ENCODE measurements at places on chromosomes 13 and 19.

- peak; percentile 26 for DNase-seq
Observed at GRCh38 chr19:1668486-1669270, 16.3 kb upstream of the TCF3 start.

GRCh38 chr19:30557212-30557611 is 185.0 kb downstream of the ZNF536 start:
- no peak for DNase-seq

GRCh38 chr13:113783200-113783881 is 24.3 kb downstream of the TMEM255B start:
- DNase-seq, result no peak

DNA sequence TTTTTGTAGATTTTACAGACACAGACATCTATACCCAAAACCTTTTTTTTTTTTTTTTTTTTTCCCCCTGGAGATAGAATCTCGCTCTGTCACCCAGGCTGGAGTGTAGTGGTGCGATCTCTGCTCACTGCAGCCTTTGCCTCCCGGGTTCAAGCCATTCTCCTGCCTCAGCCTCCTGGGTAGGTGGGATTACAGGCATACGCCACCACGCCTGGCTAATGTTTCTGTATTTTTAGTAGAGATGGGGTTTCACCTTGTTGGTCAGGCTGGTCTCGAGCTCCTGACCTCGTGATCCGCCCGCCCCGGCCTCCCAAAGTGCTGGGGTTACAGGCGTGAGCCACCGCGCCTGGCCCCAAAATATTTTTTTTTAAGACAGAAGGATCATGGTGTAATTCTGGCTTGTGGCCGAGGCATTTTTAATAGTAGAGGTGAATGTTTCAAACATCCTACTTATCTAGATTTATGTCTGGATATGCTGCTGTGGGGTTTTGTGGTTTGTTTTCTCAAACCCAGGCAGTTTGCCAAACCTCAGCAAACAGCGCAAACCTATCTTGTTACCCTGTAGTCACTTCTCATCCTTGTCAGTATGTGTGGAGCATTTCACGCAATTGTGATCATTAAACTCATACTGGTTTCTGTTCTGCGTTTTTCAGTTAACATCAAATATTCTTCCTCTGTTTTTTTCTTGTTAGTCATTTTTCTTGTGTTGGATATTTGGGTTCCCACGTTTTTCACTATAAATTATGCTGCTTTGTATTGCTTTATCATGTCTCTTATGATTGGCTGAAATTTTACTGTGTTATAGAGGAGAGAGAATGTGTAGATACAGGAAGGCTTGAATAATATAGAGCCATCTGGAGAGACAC is 36.2 kb upstream of the GARRE1 start:
- peak; percentile 95 for DNase-seq

GRCh38 chr19:4233282-4233853 is 4.0 kb downstream of the EBI3 start:
- DNase-seq, result peak; percentile 46
